DMS153 (cell line): ENCODE measurements at places on chromosomes 2 and 18.
A peak's percentile ranks its signal among the peaks of the same experiment; 100 is the strongest.

DNA sequence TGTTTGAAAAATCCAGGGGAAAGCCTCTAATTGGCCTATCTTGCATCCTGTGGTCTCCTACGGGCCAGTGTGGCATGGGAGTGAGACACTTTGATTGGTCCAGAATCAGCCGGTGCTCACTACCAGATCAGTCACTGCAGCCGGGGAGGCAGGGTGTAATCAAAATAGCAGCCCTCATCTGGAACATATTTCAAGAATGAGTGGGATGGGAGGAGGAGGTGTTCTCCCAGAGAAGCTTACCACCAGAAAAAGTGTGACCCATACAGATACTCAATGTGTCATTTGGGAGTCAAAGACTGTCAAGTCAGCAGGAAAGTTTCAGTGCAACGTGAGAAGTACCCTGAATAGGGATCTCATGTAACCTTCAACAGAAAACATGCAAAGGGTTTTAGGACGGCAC lies 393.9 kb upstream of the SLC14A2 start:
- no peak for DNase-seq

GRCh38 chr18:2337552-2338141 lies 233.7 kb downstream of the METTL4 start:
- no peak for DNase-seq

GRCh38 chr18:63255435-63255834 lies 64.1 kb downstream of the BCL2 start:
- DNase-seq: no peak

DNA sequence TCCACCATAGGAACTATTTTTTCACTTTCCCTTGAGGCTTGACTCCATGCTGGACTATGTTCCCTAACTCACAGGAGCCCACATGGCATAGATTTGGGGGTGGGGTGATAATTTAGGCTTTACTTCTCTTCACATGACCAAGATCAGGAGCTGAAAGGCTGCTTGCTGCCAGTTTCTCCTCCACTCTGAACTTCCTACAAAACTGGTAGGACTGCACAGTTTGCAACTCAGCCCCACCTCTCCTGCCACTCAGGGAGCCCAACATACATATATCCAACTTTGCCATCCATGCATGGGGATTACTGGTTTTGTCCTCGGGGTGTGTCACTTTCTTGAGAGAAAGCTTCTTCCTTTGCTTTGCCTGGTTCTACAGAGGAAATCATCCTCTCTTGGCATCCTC lies 14.2 kb downstream of the INO80D start:
- no peak for DNase-seq

DNA sequence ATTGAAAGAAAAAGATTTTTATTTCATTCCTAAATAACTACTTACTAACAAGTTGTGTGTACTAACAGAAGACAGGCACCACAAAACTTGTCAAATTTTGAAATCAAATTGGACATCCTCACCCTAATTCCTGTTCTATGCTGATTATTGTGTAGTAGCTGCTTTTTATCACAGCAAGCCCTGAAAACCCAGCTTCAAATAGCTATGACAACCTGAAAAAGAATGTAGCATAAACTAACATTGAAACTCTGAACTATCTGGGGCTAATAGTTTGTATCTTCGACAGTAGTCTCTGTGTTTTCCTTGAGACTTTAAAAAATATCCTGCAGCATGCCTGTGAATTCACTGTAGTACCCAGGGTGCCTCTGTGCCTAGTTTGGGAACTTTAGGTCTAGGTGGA lies 122.6 kb downstream of the WDPCP start:
- DNase-seq: no peak

DNA sequence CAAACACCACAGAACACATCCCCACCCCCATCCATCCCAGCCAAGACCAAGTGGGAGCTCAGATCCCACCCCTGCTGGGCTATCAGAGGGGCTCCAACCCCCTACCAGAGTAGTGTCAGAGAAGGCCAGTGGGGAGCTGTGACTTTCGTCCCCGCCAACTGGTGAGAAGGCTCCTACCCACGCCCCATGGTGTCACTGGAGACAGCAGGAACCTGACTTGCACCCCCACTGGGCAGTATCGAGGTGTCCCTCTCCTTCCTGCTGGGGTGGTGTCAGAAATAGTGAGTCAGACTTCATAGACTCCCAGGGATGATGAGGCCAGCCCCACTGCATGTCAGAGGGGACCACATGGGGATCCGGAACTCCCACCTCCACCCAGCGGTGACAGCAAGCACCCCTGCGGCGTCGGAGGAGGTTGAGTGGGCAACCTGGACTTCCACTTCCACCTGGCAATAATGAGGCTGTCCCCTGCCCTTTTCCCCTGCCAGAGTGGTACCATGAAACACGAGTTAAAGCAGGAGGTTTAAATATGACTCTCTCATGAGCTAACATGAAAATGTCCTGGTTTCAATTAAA lies 106.7 kb downstream of the CTIF start:
- DNase-seq: no peak

- no peak for DNase-seq
Measured at GRCh38 chr2:68448671-68449653, 18.1 kb downstream of the FBXO48 start.

- DNase-seq: no peak
Measured at GRCh38 chr18:62282188-62282629, 42.9 kb upstream of the TNFRSF11A start.

DNA sequence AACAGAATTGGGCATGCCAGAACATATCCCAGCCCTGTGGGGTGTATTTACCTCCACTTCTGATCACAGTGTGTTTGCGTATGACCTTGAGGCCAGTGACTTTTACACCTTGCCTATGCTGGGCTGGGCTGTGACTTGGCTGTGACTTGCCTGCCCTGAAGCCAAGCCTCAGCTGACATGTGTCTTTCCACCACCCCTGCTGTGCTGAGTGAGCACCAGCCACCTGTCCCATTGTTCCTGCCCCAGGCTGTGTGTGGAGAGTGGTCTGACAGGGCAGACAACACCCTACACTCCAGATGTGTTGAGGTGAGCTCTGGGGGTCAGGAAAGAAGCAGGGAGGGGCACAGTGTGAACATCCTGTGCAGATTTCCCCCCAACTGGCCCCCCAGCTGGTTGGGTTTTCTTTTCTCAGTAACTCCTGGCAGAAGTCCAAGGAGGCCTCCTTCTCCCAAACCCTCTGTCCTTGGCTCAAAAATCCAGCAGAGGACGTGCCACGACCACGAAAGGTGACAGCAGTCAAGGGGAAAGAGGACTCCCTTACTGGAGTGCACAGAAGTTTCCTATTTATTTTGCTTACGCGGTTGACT lies 5.1 kb upstream of the STEAP3 start:
- DNase-seq: peak; percentile 83
